NCI-H2081 treated with DMSO at 0.1 percent for 48 hours (cell line): ENCODE measurements at places on chromosomes 4 and X.

GRCh38 chrX:13676885-13677284 lies 12.0 kb upstream of the RAB9A start:
- DNase-seq, result no peak

- no peak for DNase-seq
These were observed 499.6 kb downstream of the ACTRT1 start for GRCh38 chrX:127552571-127552970.

GRCh38 chr4:153634738-153635353 lies 49.2 kb upstream of the TLR2 start:
- DNase-seq, result no peak

DNA sequence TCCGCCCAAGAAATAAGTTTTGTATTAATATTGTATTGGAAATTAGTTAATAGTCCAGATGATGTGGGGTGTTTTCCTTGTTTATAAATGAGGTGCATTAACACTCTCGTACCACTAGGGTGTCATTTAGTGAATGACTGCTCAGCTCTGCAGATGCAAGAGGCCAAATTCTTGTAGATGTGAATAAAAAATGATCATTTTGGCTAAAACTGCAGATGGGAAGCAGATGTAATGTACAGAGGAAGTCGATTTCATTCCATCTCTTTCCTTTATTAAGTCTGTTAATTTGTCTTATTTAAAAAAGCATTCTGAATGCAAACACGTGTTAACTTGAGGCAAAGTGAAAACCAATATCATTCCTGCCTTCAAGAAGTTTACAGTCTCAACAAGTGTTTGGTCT lies 108.1 kb downstream of the DHX15 start:
- no peak for DNase-seq

DNA sequence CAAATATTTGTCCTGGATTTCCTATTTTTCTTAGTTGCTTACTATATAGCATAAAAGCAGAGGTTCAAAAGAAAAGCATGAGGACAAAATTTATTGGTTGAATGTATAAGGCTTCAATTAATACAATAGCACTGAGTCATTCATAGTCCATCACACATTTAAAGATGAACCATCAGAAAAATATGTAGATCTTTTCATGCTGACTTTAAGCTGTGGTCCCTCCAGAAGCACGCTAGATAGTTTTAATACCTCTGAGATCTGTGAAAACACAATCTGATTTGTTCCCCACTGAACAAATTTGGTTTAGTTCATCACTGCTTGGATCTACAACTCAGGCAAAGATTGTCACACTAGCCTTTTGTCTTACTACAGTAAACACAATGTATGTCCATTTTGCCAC lies 377.2 kb upstream of the ANXA10 start:
- no peak for DNase-seq

- no peak for DNase-seq
These were observed at the start of gene GRIA3 for GRCh38 chrX:123184219-123184865. Gene GRIA3, plus strand, starts transcription at chrX:123184278. Its CDS starts 258 bp downstream, at chrX:123184536.

DNA sequence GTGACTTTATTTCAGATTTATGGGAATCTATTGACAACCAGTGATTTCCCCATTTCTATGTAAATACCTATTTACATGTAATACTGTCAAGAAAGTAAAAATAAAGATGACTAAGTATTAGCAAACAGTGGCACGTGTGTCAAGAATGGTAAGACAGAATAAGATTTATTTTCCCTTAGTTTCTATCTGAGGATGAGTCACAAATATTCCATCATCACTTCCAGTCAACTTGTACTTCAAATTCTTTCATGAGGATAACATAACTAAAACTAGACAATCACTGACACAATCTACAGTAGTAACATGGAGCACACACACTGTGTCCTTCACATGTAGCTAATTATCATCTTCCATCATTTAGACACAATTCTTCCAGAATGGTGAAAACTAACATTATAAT lies 625.3 kb upstream of the PCDH7 start:
- no peak for DNase-seq

GRCh38 chr4:155062948-155063347 lies 145.5 kb upstream of the NPY2R start:
- DNase-seq, result no peak

DNA sequence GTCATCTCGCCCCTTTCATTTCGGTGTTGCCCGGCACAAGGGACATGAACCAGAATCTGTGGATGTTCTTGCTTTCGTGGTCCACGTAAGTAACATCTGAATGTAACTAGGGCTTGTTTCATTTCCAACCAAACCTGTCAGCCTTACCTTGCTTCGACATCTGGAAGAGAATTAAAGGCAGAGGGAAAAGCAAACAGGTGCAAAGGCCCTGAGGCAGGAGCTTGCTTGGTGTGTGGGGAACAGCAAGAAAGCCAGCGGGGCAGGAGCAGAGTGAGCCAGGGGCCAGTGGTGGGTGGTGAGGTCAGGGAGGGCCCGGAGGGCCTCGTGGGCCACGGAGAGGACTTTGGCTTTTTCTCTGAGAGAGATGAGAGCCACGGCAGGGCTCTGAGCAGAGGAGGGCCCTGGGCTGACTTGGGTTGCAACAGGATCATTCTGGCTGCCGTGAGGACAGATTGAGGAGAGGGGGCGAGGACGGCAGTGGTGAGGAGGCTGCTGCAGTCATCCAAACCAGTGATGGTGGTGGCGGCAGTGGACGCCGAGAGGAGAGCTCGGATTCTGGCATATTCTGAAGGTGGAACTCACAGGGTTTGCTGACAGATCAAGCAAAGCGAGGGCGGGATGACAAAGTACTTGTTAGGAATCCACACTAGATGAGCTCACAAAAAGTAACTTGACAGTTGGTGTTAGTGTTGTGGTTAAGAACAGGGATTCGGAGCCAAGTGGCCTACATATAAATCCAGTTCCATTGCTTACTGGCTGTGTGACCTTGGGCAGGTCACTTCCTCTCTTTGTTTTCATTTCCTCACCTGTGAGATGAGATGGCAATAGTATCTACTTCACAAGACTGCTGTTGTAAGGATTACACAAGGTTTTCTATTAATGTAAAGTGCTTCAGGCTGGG lies 6.8 kb upstream of the WDR13 start:
- DNase-seq, result no peak

DNA sequence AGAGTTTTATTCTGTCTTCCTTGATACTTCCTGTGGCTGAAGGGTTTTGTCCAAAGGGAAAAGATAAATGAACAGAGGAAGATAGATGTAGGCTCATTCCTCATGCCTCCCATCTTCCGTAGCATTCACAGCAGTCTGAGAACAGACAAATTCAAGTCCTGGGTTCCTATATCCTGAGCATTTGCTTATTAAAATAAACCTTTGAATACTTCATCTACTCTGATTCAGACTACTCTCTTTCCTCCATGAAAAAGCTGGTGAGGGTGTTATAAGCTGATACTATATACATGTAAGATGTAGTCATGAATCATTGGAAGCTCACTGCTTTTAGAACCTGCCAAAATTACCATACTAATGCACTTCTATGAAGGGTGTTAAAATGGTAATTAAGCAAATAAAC lies 61.2 kb downstream of the GAB1 start:
- no peak for DNase-seq

GRCh38 chr4:106032851-106033286 lies 137.6 kb downstream of the NPNT start:
- no peak for DNase-seq

GRCh38 chr4:7186031-7186430 lies 6.3 kb upstream of the SORCS2 start:
- DNase-seq, result no peak

- no peak for DNase-seq
These were observed 226.5 kb upstream of the PSAPL1 start for GRCh38 chr4:7661066-7661748.

DNA sequence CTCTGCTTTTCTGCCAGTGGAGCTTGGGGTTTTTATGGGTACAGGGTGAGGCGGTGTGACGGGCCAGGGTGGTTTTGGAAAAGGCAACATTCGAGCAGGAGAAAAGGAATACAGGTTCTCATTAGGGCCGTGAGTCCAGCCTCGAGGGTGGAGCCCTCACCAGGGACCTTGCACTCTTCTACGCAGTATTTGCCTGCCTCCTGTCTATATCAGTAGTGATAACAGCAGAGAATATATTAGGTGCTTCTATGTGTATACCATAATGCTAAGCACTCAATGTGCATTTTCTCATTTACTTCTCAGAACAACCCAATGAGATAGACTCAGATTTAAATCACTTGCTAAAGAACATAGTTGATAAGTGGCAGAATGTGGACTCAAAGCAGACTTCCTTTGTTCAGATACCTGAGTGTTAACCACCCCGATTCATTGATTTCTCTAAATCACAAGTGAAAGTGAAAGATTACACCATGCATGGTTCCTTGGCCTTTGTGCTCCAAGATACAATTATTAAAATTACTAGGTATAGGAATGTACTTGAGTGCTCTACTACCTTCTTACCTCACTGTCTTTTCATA lies 403.9 kb downstream of the PCDH7 start:
- DNase-seq, result no peak

GRCh38 chr4:120796271-120796670 lies 126.3 kb downstream of the PRDM5 start:
- DNase-seq, result no peak

GRCh38 chr4:1870328-1870577 lies 940 bp upstream of the NSD2 start:
- peak; percentile 47 for DNase-seq

GRCh38 chr4:170202721-170203120 lies 113.0 kb upstream of the AADAT start:
- no peak for DNase-seq

DNA sequence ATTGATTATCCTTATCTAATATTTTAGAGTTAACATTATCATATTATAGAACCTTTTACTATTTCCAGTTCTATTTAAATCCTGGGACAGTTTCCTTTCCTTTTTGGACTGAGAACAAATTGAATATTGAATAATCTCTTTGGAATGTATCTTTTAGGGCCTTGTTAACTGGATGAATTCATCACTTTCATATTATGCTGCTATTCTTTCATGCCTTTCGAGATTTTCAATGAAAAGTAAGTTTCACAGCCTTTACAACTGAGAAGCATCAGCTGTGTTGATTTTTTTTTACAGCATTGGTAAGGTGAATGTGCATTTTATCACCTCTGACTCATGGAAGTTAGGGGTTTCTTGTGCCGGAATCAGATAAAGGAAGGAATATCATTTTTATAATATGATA lies 39.6 kb downstream of the PDLIM5 start:
- DNase-seq, result no peak

DNA sequence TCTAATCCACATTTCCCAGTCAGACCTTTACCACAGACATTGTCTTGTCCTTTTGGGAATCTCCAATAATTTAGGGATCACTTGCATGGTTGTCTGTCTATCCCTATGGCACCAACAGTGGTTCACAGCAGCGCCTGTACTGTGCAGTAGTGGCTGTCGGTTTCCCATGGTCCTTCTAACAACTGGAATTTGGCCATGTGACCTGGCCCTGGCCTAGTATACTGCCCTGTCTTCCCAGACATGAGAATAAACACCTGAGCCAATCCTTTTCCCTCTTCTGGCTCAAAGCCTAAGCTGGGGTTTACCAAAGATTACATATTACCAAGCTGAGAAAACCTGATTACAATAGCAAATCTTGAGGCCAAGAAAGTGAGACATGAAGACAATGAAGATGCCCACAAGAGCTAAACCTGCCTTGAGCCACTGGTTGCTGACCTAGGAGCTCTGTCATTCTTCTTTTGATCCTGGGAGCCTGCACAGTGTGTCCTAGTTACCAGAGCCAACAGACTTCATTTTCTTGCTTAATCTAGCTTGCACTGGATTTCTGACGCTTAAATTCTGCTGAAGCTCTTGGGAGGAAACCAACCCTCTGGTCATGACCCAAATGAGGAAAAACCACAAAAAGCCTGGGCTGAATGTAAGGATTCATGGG lies 92.1 kb downstream of the SCD5 start:
- no peak for DNase-seq

GRCh38 chr4:74190919-74191397 lies 33.0 kb downstream of the MTHFD2L start:
- no peak for DNase-seq

DNA sequence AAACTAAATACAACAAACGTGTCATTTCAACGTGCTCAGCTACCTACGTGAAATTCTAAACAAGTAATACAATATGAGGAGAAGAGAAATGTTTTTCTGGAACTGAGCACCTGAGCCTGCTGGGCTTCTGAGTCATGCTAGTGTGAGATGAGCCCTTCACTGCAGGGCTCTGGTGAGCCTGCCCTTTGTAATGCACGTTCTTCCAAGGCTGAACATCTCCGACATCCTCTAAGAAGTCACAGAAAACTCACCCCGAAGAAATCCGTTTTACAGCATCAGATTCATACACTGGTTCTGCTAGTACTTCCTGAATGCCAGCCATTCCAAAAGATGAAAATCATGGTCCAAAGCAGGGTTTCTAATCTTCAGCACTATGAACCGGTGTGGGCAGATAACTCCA lies 157.1 kb downstream of the AMELX start:
- no peak for DNase-seq

DNA sequence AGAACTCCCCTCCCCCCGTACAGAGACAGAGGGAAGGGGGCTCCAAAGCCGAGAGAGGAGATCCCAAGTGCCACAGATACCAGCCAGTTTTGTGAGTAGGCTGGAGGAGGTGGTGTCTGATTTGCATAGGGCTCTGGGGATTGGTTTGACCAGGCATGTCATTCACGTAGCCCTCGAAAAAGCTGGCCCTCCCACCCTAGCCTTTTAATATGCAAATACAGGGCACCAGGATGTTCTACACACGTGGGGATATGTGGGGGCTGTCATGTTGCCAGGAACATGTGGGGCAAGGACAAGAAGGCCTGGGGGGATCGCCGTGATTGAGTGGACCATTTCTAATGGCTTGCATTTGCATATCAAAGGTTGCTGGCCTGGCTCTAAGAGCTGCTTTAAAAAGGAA lies 272.9 kb downstream of the PPP1R2C start:
- DNase-seq, result no peak

DNA sequence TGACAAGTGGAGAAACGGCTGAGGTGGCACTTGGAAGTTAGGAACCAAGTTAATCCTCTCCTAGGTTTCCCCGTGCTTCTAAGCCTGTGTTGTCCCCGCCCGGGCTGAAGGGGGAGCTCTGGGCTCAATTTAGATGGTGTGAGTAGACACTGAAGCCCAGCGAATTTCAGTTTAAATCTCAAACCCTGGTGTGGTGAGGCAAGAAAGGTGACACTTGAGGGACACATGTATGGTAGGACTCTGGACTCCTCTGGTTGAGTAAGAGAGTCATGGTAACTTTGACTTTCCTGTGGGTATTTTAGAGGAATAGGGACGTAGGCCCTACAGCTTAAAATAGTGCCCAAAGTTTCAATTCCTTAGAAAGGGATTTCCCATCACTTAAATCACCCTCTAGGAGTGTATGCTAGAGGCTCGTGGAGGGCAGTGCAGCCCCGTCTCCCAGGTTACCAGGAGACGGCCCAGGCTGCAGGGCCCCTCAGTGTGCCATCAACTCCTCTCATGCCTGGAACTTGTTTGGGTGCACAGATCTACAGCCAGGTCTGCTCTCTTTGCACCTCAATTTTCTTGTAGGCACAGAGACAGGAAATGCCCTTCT lies 24.0 kb downstream of the HAND2 start:
- DNase-seq, result peak; percentile 11

DNA sequence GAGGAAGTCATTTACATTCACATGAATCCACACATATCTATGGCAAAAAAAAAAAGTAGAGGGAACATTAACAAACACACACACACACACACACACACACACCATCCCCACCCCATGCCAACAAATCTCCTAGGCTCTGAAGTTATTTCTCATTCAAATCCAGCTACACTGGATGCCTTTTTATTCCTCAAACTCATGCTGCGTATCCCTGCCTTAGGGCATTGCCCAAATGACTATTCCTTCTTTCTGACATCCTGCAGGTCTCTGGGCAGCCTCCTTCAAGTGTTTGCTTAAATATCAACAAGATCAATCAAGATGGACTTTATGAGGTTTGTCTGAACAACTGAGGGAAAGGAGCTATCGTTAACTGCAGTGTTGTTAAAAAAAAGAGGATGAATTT lies 106.5 kb upstream of the FAM9A start:
- no peak for DNase-seq

GRCh38 chrX:5733501-5733900 lies 495.2 kb downstream of the NLGN4X start:
- DNase-seq, result no peak
